ENCODE measurements at places on chromosomes 5 and 9.

DNA sequence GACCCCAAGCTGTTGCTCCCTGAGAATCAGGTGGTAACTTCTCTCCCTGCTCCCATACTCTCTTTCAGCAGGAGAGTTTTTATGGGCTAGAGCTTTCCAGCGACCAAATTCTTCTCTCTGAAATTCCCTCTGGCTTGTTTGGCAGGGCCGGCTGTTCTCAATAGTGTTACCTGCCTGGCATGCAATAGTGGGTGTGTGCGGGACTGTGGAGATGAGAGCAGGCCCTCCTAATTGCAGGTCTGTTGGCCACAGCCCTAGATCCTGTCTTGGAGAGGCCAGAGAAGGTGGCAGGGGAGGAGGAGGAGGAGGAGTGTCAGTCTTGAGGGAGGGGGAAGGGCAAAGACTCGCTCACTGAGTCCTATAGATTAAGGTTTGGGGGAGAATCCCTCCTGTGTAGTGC lies 29.5 kb downstream of the AQP7 start:
- H3K36me3 ChIP-seq = peaks cover 9% of the 10 kb centered on the region
- H3K27me3 ChIP-seq = no peaks in the 10 kb centered on the region
- no peak for DNase-seq
- H3K4me3 ChIP-seq = no peak overlapping the region
- peaks cover 14% of the 10 kb centered on the region for H3K4me1 ChIP-seq

GRCh38 chr5:69030358-69031062 lies 63.3 kb upstream of the SLC30A5 start:
- no peak overlapping the region for H3K27ac ChIP-seq
- H3K4me3 ChIP-seq = no peak overlapping the region
- no peaks in the 10 kb centered on the region for H3K36me3 ChIP-seq
- no peaks in the 10 kb centered on the region for H3K4me1 ChIP-seq
- H3K27me3 ChIP-seq = peaks cover 23% of the 10 kb centered on the region

GRCh38 chr5:93100428-93100827 lies 480.6 kb downstream of the NR2F1-AS1 start:
- H3K36me3 ChIP-seq = no peaks in the 10 kb centered on the region
- DNase-seq = no peak
- no peak overlapping the region for H3K4me3 ChIP-seq
- no peaks in the 10 kb centered on the region for H3K4me1 ChIP-seq

GRCh38 chr5:9382522-9382921 lies 163.4 kb downstream of the SEMA5A start:
- no peaks in the 10 kb centered on the region for H3K36me3 ChIP-seq
- no peak for DNase-seq
- H3K4me1 ChIP-seq = no peaks in the 10 kb centered on the region
- H3K4me3 ChIP-seq = no peak overlapping the region
- no peak overlapping the region for H3K27ac ChIP-seq

DNA sequence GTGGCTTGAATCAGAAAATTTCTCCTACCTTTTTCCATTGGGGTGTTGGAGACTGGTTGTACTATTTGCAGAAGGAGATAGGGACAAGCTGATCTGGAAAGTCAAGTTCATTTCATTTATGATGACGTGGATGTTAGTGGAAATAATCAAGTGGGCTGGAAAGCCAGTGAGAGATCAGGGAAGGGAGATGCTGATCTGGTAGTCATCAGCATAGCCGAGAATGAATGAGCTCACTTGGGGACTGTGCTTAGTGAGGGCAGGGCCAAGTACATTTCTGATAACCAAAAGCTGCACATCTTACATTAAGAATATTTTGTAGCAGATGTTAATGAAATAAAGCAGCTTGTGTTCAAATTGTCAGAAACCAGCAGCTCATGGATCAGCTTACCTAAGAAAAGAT lies 12.1 kb downstream of the MAN2A1 start:
- peaks cover 52% of the 10 kb centered on the region for H3K4me1 ChIP-seq
- no peak overlapping the region for H3K27ac ChIP-seq
- no peak overlapping the region for H3K4me3 ChIP-seq
- no peaks in the 10 kb centered on the region for H3K27me3 ChIP-seq
- H3K36me3 ChIP-seq = peaks cover 33% of the 10 kb centered on the region

Measured in activated T-helper 1 cell treated with anti-CD3 and anti-CD28 coated beads, Interleukin-12 subunit alpha, Interleukin-12 subunit beta, Interleukin-2, Interleukin-4 antibody, amounts not matched to agents 30 ng/mL and 10 ng/mL and 1 ng/mL, durations not matched to agents 14 hours and 24 hours and 36 hours (primary cell).